Midbrain (tissue), 1 donor: ENCODE measurements at places on chromosomes 7 and 10.

DNA sequence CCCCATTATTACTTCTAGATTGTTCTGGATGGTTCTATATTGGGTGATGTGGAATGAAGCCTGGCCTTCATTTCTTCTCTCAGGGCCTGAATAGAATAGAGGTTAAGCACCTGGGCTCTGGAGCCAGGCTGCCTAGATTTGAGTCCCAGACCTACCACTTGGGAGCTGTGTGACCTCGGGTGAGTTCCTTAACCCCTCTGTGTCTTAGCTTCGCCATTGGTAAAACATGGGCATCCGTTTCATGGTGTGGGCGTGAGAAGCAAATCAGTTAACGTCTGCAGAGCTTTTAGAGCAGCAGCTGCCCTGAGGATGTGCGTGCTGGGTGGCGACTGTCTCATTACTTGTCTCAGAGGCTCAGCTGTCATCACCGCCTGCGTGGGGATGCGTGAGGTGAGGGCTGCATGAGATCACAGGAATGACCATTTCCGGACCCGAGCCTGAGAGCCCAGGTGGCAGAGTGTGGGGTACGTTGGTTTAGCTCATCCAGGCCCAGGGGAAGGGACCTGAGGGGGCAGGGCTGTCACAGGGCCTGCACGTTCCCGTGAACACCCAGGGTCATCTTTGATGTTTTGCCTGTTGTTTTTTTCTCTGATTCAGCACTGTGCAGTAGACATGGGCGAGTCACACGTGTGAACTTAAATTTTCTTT, 9.7 kb downstream of the AGAP3 start:
- DNase-seq: no peak

- no peak for DNase-seq
These were observed 13.5 kb downstream of the CRYGN start for GRCh38 chr7:151426441-151426903.

- DNase-seq: no peak
These were observed 126.5 kb downstream of the DOCK4 start for GRCh38 chr7:112079673-112080072.

GRCh38 chr10:109149666-109150350, 773.5 kb downstream of the XPNPEP1 start:
- DNase-seq: no peak

GRCh38 chr10:1600861-1601260, 136.5 kb downstream of the ADARB2 start:
- DNase-seq: no peak

GRCh38 chr10:35552650-35553342, 52.3 kb upstream of the GJD4 start:
- DNase-seq: no peak

DNA sequence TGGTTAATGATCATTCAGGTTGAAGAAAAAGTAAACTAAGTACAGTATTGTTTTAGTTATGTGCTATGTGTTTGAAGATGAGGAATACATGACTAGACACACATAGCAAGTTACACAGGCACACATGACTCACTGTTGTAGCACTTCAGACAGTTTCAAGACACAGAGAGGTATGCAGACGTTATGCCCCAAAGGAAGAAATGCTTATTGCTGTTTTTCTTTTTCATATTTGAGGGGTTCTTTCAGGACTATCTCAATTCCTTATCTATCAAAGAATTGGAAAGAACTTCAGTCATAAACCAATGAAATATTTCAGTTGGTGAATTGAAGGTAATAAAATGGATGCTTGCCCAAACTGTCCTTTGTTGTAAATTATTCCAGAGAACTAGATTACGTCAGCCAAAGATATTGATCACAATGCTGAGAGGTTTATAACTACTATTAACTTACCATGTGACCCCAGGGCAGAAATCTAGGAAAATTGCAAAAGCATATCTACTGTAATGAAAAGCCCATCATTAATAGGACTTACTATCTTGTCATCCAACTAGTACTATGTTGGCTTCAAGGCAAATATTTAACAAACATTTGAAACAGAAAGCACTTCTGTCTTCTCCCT, 61.2 kb upstream of the CAPZA2 start:
- no peak for DNase-seq

GRCh38 chr7:22555476-22555875, 55.5 kb upstream of the STEAP1B start:
- no peak for DNase-seq

DNA sequence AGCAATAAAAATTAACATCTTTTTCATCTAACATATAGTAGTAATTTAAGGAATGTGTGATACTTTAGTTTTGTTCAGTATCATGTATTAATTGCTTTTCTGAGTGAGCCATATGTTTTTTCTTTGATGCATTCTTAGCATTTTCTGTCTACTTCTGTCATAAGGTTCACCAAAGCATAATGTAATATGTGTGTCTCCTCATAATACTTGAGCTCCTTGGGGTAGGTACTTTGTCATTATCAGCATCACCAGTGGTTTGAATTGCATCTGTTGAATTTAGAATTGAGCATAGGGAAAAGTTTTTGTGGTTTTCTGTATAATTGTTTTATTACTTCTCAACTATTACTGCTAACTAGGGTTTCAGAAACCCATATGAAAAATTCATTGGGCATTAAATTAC, 26.5 kb downstream of the VPS50 start:
- DNase-seq: no peak

GRCh38 chr7:87448388-87448787, 27.1 kb downstream of the ABCB4 start:
- DNase-seq: no peak

GRCh38 chr7:48426966-48427555, 255.8 kb downstream of the ABCA13 start:
- DNase-seq: no peak

DNA sequence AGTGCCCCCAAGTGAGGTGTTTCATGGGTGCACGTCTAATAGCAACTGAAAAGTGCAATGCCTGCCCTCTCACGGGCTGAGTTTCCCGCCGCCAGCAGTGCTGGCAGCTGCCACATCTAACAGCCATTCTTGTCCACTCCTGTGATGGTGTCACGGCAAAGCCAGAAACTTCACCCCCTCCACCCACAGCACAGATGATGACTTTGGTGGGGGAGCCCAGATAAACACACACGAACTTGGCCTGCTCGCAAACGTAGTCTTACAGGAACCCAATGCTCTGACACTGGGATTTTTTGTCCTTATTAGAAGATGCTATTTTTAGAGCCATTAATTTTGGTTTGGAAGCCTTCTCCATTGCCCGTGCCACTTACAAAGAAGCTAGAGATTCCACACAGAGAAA, 26.7 kb downstream of the CPXM2 start:
- DNase-seq: no peak

DNA sequence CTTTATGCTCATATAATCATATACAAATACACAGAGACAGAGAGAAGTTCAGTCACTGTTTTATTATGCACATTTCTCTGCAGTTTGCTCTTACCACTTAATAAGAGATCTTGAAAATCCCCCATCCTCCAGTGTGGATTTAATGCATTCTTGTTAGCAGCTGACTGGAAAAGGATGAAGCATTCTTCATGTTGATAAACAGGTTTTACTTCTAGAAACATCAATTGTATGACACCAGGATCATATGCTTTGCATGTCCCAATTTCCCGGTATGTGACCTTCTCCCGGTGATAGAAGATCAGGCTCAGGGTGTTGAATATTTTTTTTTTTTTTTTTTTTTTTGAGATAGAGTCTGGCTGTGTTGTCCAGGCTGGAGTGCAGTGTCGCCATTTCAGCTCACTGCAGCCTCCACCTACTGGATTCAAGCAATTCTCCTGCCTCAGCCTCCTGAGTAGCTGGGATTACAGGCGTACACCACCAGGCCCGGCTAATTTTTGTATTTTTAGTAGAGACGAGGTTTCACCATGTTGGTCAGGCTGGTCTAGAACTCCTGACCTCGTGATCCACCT, 6.2 kb upstream of the CREB3L2 start:
- DNase-seq: no peak

GRCh38 chr10:48557511-48558123, 47.3 kb downstream of the ARHGAP22 start:
- DNase-seq: no peak

- no peak for DNase-seq
These were observed 218.8 kb downstream of the PHF14 start for GRCh38 chr7:11192506-11192905.

DNA sequence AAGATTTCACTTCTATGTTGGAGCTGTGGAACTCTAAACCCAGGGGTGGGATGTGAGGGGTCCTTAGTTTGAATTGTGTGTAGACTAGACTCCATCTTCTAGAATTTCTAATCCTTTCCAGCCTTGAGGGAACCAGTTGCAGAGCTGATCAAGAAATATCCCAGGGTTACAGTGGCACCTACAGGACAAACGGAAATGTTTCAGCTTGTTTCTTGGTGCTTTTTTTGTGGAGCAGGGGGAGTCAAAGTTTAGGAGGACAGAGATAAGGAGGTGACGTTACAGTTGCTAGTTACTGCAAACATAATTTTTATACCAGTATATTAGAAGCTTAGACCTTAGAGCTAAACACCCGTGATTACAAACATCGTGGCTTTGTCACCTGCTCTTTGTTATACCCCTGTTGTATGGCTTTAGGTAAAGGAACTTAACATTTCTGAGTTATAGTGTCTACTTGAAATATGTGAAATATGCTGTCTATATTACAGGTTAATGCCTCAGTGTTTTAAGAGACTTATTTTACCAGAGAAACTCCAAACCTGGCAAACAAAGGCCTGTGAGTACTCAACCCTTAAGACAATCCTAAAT, 84.5 kb upstream of the DYNC1I1 start:
- peak; percentile 67 for DNase-seq

- DNase-seq: peak; percentile 8
These were observed 90.8 kb downstream of the CREM start for GRCh38 chr10:35217455-35217854.

- DNase-seq: no peak
These were observed 561.9 kb upstream of the GALNT17 start for GRCh38 chr7:70570029-70570428.

GRCh38 chr7:2541291-2542010, 13.9 kb downstream of the BRAT1 start:
- DNase-seq: no peak

- no peak for DNase-seq
These were observed 13.9 kb downstream of the SUGCT start for GRCh38 chr7:40148671-40149070.

DNA sequence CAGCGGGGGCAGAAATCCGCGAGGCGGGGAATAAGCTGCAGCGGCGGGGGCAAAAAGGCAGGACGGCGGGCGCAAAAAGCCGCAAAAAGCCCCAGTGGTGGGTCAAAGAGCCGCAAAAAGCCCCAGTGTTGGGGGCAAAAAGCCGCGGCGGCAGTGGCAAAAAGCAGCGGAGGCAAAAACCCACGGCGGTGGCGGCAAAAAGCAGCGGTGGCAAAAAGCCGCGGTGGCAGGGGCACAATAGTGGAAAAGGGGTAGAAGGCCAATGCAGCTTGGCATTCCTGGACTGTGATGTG, 525.3 kb downstream of the ZNF33B start:
- DNase-seq: no peak

DNA sequence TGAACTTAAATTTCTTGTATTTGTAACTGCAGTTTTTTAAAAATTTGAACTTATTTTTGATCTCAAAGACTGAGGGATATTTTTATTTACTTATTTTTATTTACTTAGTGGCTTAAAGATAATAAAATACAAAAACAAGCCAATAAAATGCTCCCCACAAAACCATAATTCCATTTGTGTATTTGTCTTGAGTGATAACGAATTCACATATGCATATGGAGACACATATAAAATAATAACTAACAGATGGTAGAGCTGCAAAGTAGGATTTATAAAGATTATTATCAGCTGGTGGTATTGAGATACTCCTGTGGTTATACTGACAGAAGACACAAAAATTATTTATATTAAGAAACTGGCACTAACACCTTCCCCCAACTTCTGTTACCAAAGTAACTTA, 90.2 kb upstream of the RPA3 start:
- DNase-seq: no peak

- no peak for DNase-seq
These were observed 163.6 kb downstream of the GNAI1 start for GRCh38 chr7:80298201-80298600.

DNA sequence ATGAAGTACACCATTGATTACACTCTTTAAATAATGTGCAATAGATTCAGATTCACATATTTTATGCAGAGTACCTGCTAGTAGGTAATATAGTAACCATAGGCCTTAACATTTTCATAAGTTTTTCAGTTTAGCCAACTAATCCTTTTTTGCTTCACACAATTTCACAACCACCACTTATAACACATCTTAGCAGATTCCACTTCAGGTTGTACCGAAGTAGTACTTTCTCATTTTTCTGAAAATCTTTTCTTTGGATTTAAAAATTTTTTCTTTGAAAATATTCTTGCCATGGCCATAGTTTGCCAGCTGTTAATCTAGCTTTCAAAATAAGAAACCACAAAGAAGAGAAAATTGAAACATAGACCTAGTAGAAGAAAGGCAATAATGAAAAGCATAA, 203.1 kb downstream of the MGMT start:
- DNase-seq: no peak

GRCh38 chr10:73874267-73875138, at the start of gene CAMK2G:
Gene CAMK2G, minus strand, starts transcription at chr10:73874555. Its CDS starts 94 bp downstream, at chr10:73874461.
- peak; percentile 64 for DNase-seq

DNA sequence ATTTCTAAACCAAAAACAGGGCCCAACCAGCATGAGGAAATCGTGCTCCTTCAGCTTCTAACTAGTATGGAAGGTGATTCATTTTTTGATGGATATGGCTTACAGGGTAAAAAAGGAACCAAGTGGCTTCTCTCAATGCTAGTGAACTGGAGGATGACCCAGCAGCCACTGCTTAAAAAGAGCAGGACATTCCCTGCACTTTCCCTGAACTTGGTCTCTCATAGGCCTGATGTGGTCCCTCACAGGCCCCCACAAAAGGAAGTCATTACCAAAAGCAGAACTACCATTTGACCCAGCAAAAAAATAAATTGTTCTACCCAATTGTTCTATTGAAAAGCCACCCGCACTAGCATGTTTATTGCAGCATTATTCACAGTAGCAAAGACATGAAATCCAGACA, 188.8 kb downstream of the CALN1 start:
- DNase-seq: no peak

- DNase-seq: peak; percentile 56
These were observed 83.5 kb downstream of the GNAT3 start for GRCh38 chr7:80428161-80429054.

- DNase-seq: no peak
These were observed 2.0 kb downstream of the IGFBP1 start for GRCh38 chr7:45890125-45890901.

DNA sequence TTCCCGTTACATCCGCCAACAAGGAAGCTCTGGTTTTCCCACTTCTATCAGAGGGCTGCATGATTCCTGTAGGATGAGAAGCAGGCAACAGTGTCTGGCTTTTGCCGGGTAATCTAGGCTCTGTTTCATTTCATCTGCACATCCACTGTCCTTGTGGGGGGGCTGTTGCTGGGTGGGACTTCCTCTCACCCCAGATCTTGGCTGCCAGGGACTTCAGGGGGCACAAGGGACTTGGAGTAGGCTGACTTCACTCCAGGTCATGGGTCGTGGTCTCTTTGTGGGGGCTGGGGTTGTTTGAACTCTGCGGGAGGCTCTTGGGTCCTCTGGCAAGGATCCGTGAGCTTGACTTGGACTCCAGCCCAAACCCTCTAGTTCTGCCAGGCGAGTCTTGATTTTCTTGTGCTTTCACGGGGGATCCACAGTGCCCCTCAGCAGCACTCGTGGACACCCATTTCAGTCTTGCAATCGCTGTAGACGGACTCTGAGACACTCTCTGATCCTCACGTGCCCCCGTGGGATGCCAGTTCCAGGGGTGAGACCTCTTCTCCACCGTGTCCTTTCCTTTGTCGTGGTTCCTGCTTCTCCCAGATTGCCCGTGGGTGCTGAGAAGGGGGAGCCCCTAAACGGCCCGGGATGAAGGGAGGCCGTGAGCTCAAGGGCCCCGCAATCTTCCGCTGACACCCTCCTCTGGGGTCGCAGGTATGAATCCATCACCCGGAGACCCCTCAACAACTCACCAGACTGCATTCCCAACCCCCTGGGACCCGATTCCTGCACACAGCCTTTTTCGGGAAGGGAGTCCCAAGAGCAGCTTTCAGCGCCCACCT, 21.4 kb upstream of the ZNF273 start:
- no peak for DNase-seq
